ENCODE measurements at places on chromosomes 6 and 20.

DNA sequence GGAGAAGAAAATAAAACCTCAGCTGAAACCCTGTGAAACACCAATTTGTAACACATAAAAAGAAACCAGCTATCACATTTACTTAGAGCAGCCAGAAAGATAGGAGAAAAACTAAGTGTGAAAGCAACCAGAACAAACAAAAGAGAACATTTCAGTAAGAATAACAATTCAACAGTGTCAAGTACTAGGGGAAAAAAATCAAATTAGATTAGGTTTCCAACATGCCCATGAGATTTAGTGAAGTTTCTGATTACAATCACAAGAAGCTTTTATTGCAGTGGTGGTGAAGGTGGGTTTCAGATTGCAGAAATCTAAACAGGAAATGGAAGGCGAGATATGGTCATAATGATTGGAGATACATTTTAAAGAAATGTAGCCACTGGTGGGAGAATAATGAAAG, 22.1 kb upstream of the TRDN start:
- DNase-seq: no peak

- no peak for DNase-seq
Observed at GRCh38 chr20:19713822-19714578, 44.1 kb upstream of the RIN2 start.

GRCh38 chr20:47809161-47809960, 24.1 kb upstream of the SULF2 start:
- no peak for DNase-seq

DNA sequence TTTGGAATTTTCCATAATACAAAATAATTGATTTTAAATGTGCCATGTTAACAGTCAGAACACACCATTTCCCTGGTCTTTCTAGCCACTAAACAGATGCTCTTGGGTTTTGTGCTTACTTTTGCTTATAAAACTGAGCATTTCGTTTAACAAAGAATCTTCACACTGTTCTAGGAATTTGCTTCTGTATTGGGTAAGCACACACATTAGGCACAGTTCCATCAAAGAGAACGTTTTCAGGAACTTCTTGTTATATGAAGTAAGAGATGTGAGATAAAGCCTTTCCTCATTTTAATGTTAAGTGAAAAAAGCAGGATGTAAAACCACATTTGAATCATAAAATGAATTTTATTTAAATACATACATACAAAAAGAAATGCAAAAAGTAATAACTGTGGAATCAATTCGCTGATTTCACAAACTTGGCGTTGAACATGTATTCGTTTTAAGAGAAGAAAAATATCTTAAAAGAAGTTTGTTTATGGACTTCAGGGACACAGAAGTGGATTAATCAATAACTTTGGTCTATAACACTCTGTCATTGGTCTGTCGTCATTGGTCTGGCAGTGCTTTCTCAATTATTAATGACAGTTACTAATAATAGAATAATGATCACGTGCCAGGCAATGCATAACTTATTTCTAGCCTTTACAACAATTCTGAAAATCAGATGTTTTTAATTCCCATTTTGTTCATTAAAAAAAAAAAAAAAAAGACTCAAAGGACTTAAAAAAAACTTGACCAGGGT, 199.9 kb upstream of the PRDM1 start:
- DNase-seq: no peak

DNA sequence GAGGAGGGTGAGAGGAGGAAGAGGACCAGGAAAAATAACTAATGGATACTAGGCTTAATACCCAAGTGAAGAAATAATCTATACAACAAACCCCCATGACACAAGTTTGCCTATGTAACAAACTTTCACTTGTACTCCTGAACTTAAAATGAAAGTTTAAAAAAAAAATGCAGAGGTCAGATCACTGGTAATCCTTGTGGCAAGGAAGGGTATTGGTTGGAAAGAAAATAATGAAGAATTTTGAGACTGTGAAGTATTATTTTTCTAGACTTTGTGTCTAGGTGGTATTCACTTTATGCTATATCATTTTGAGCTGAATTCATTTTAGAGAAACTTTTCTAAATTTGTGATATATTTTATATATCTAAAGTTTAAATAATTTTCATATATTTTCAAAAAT, 547.5 kb downstream of the MMUT start:
- no peak for DNase-seq

DNA sequence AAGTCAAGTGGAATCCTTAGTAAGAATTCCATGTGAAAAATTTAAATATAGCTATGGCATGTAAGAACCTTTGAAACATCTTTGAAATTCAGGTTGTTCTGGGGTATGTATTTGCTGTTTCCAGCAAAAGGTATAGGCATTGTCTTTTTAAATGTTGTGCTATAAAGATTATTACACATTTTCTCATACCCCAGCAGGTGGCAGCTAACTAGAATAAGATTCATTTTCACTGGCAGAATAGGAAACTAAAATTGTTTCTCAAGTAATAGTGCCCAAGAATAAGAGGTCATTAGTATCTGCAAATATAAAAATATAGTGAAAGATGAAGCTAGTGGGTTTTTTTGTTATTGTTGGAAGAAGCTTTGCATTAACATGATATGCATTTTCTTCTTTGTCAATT, 1.8 kb downstream of the GRIK2 start:
- no peak for DNase-seq

- DNase-seq: no peak
Observed at GRCh38 chr6:160141001-160141726, 19.5 kb downstream of the SLC22A1 start.

DNA sequence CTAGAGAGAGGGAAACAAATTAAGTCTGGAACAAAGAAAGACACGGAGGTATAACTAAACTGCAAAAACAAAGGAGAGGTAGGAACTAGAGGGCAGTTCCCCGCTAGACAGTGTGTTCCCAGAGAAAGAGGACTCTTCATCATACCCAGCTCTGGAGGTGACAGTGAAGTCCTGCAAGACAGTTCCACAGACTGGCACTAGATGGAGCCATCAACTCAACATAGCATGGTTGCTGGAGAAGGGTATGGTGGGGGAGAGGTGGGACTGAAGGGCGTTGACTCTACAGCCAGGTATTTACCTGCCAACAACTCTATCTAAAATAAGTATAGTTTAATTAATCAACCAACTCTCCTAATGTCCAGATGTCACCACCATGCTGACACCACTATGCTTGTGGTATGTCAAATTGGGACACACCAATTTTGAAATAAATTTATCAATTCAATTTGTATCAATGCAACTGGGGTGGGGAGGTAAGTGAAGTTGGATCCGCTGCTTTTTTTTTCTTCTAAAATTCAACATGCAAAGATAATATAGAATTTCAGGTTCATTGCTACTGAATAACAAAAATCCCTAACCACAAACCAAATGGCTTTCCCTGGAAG, 9.7 kb downstream of the BACH2 start:
- DNase-seq: no peak

Measured in RCC 7860 (cell line).